ENCODE measurements at places on chromosomes 16 and 17. TPM values are rescaled to one million over a fixed set of nuclear protein-coding genes. Genes with fewer than 3 reads are reported as not detected.

UMOD gene
- not detected for total RNA-seq

KRTAP2-3 gene
- total RNA-seq = not detected

PDE6G gene
- total RNA-seq = 0.63 TPM

CCL4L2 gene
- total RNA-seq = not detected

KRT39 gene
- not detected for total RNA-seq

NME1 gene
- 34.0 TPM for total RNA-seq

SNF8 gene
- total RNA-seq = 72.6 TPM

AATK gene
- total RNA-seq = 0.18 TPM

DLX4 gene
- not detected for total RNA-seq

EPX gene
- not detected for total RNA-seq

TMC5 gene
- under 0.01 TPM for total RNA-seq

CLDN7 gene
- not detected for total RNA-seq

PLA2G10 gene
- not detected for total RNA-seq

SHCBP1 gene
- total RNA-seq = 28.9 TPM

SCGB1C2 gene
- not detected for total RNA-seq

All from fibroblast of the aortic adventitia (primary cell).